ENCODE measurements at places on chromosomes 16 and 17.

DNA sequence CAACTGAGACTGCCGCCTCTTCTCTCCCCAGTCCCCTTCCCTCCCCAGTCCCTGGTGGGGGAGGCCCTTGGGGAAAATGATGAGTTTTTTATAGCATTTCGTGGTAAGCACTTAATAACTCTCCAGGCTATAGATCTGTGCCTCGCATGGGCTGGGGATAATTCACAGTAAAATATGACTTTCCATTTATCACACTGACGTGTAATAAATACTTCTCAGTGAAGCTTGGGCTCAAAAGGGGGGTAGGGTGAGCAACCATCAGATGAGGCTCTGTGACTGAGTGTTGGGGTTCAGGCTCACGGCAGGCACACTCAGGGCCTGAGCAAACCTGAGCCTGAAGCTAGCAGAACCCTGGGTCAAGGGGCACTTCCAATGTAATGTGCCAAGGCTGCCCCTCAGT is 101.6 kb downstream of the CCT6B start:
- DNase-seq = no peak

DNA sequence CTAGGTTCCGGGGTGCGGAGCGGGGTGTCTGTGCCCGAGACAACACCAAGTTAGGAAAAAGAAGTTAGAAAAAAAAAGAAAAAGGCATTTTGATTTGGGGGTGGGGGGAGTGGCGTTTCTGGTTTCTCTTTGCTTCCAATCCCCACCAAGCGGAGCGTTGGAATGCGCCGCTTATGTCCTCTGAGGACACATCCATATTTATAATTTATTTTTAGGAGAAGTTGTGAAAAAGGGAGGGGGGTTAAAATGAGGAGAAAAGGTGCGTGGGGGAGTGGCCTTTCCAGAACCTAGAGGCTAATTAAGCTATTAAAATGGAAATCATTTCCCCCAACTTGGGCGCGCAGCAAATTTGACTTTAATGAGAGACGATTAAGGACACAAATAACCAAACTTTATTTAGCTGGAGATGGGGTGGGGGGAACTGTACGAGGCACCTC is 232.1 kb downstream of the MRTFB start:
- no peak for DNase-seq

GRCh38 chr17:6456914-6457687 is 12.8 kb downstream of the PIMREG start:
- DNase-seq = no peak

- DNase-seq = no peak
Measured at GRCh38 chr16:75584108-75584507, 17.9 kb downstream of the GABARAPL2 start.

GRCh38 chr16:57866529-57866918 is 64.2 kb upstream of the KIFC3 start:
- DNase-seq = no peak

DNA sequence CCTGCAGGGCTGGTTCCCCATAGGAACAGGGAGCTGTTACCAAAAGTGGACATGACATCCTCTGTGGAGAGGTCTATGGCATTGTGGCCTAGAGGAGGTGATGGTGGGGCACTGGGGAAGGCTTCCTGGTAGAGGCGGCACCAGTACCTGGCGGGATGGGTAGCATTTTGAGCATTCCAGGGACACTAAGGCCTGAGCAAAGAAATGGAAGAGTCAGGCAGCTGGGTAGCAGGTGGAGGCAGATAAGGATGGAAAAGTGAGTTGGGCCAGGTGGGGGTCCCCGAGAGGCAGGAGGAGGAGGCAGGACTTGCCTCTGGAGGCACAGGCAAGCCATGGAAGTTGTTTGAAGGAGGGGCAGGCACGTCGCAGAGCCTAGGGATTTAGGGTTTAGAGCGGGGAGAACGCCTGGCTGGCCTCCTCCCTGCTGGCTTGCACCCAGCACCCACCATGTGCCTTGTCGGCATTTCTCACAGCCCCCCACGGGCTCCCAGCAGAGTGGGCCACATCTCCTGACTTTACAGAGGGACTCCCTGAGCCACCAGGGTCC is 5.1 kb upstream of the ADCY7 start:
- DNase-seq = no peak

GRCh38 chr16:57045694-57046381 is 46.5 kb upstream of the CPNE2 start:
- DNase-seq = no peak

- no peak for DNase-seq
Measured at GRCh38 chr16:81568749-81569087, 124.1 kb downstream of the CMIP start.

- DNase-seq = no peak
Measured at GRCh38 chr16:17605784-17606183, 135.0 kb upstream of the XYLT1 start.

DNA sequence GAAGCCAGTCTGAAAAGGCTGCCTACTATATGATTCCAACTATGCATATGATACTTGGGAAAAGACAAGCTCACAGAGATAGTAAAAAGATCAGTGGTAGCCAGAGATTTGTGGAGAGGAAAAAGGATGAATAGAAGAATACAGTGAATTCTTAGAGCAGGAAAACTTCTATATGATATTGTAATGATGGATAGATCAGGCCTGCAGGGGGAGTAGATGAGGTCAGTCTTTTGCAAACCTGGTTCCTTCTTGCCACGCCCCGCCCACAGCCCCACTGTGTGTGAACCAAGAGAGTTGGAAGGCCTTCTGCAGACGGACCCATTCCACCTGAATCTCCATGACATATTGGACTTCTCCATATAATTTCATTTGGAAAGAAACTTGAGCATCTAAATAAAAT is 761 bp upstream of the CCL8 start:
- no peak for DNase-seq

DNA sequence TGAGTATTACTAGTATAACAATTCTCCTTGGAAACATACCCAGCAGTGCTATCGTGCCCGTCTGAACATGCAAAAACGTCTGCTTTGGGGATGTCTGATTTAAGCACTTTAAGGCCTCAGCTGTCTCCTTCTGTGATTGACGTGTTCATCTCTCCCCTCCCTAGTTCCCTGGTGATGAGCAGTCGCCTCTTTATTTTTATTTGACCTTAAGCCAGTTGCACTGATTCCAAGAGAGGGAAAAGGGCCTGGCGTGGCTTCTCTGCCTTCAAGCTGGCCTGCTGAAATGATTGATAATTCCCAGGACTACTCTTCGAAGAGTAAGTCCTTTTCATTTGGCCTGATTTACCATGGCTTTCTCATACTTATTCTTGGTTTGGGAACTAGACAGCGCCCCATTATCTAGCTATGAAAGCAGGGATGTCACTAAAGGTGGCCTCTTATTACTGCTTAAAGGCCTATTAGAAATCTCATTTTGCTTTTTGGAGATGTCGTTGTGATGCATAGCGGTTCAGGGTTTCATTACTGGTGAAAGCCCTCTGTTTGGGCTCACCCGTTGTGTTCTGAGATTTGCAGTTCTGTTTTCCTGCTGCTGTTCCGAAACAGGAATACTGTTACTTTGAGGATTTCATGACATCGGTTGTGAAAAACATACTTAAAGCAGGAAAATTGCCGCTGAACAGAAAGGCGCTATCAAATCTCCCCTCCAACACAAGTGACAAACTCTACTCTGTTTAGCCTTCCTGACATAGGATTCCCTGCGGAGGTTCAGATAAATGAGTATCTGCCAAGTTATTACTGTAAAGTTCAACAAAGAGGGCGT is 65.5 kb downstream of the IQCK start:
- DNase-seq = no peak

DNA sequence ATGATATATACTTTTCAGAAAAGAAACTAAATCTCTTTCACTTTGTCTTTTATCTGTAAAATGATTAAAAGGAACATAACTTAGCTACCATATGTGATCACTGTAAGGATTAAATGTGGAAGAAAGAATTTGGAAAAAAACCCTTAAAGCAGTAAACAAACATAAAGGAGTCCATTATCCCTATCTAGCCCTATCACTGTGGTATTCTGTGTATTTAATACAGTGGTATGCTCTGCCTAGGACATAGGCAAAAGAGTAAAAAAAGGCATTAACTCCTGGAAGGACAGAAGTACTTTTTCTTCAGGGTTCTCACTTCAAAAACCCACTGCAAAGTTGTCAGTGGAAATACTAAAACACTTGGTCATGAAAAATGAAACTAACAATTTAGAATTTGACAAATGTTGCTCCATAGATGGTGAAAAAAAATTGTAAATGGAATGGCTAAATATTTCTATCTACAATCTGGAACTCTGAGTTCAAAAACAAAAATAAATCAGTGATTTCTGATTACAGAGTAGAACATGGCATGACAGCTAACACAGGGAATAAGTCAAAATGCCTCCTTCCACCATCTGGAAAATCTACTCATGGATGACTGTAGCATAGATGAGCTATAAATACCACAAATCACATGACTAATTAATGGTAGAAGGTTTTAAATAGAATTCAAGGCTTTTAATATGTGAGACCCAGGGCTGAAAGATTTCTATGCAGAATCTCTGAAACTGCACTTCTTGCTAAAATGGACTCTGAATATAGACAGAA is 140.1 kb downstream of the ITFG1 start:
- no peak for DNase-seq

DNA sequence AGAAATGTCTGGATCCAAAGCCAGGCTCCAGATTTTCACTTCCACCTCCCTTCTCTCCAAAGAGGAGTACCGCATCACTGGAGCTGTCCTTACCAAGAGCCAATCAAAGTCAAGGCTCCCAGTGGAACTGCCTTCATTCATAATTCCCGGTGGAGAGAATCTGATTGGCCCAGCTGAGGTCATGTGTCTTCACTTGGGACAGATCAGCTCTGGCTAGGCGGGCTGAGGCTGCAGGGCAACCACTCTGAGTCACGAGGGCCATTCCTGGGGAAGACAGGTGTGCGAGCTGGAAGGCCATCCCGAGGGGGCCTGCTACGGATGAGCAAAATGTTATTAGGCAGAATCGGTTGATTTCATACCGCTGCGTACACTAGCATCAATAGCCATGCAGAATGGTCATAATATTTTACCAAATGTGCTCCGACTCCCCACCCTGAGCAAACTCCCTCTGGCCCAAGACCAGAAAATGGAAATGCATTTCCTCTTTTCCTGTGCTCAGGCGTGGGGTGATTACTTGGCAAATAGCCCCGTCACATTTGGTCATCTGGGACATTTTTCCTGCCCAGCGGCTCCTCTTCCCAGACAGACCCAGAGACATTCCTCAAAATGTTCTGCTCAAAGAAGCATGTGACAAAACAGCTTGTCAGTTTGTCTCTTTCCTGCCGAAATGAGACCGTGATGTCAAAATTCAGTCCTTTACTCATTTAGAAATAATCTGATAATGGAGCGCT is 111.1 kb downstream of the AIPL1 start:
- DNase-seq = no peak

- no peak for DNase-seq
Measured at GRCh38 chr16:73054813-73055482, 7.0 kb upstream of the ZFHX3 start.

- no peak for DNase-seq
Measured at GRCh38 chr16:55876854-55877253, 1.7 kb upstream of the CES5A start.

- no peak for DNase-seq
Measured at GRCh38 chr17:17156107-17156506, 50.0 kb downstream of the PLD6 start.

- DNase-seq = no peak
Measured at GRCh38 chr16:68767581-68767980, 30.5 kb downstream of the CDH1 start.

DNA sequence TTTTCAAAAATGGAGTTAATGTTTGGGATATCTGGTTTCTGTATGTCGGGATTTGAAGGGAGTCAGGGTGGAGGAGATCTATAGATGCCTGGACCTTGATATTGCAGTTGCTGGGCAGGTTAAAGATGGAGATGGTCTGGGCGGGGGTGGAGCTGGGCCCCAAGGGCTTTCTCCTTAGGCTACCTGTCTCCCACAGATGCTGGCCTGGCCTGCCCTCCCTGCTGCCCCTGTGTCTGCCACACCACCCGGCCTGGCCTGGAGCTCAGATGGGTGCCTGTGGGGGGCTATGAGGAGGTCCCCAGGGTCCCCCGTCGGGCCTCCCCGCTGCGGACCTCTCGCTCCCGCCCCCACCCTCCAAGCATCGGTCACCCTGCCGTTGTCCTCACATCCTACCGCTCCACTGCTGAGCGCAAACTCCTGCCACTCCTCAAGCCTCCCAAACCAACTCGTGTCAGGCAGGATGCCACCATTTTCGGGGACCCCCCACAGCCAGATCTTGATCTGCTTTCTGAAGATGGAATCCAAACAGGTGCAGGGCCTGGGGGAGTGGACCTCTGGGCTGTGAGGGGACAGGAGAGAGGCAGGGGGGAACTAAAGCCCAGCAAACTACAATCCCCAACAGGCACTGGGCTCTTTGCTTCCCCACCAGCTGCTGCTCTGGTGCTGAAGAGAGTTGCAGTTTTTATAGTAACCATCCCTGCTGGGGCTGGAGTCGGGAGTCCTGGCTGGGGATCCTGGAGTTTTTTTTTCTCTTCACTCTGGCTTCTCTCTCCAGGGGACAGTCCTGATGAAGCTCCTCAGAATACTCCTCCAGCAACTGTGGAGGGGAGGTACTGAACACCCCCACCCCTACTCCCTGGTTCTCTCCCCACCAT is 2.9 kb downstream of the ARHGEF15 start:
- DNase-seq = no peak

DNA sequence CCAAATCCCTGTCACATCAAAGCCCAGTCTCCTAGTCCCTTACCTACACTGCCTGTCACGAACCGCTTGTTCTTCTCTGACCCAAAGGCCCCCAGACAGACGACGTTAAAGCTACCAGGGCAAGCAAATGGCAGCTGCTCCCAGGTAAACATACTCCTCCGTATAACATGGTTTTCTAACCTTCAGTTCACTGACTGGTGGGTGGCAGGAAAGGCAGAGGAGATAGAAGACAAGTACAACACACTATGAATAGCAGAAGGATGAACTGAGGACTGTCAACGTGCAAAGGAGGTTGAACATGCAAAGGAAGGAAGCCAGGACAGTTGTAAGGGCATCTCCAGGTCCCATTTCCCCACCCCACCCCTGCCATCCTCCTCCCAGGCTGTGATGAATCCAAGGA is 449.8 kb downstream of the SHISA9 start:
- DNase-seq = no peak

DNA sequence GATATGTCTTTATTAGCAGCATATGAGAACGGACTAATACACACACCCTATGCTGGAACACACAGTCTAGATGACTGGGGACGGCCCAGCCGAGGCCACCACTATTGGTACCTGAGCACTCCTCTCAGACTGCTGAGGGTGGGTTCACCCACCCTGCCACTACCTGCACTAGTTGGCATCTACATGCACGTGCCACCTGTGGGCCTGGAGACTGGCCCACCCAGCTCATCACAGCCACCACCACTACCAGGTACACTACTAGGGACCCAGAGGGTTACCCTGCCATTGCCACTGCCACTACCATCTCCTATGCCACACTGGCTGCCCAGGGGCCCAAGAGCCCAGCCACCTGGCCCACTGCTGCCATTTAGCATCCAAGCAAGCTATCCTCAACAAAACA is 32.5 kb downstream of the MEAK7 start:
- DNase-seq = no peak

DNA sequence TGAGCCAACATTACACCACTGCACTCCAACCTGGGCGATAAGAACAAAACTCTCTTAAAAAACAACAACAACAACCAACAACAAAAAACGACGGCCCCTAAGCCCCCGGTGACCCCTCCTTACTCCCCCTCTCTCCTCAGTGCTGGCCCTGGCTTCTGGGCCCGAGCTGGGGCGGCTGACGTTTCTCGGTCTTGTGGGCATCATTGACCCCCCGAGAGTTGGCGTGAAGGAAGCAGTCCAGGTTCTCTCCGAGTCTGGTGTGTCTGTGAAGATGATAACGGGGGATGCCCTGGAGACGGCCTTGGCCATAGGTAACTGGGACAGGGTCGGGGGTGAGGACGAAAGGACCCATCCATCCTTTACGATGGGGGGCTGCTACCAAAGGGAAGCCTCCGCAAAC is 52.7 kb downstream of the MEAK7 start:
- no peak for DNase-seq
